ENCODE measurements at places on chromosomes 12 and 14.

DNA sequence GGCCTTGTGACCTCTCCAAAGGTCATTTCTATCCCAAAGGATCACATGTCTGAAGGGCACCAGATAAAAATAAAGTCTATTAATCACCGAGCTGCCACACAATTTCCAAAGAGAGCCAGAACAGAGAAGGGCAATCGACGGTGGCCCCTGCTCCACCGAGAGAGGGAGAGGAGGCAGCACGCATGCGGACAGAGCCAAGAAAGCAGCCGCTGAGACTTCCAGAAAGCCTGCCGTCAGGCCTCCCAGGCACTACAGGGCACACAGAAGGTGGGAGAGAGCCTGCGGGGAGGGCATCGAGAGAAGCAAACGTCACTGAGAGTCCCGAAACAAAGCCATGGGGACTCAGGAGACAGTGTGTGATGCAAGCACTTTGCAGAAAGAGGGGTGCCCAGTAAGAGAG is 182.0 kb downstream of the DPF3 start:
- DNase-seq, result no peak

GRCh38 chr12:34372003-34372402 is 349.7 kb downstream of the ALG10 start:
- DNase-seq, result no peak

DNA sequence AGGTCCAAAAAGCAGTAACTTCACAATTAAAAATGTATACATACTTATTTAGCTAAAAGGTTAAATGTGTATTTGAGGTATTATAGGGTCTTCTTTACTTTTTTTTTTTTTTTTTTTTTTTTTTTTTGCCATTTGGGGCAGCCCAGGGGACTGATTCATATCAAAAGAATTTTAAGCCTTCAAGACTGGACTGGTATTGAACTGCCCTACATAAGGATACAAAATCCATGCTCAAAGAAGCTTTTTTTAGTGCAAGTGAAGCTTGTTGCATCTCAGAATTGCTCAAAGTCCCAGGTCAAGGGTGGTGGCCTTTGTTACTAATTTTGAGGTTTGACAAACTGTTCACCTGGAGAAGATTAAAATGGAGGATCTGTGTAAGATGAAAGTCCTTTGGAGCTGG is 124.0 kb downstream of the APAF1 start:
- no peak for DNase-seq

DNA sequence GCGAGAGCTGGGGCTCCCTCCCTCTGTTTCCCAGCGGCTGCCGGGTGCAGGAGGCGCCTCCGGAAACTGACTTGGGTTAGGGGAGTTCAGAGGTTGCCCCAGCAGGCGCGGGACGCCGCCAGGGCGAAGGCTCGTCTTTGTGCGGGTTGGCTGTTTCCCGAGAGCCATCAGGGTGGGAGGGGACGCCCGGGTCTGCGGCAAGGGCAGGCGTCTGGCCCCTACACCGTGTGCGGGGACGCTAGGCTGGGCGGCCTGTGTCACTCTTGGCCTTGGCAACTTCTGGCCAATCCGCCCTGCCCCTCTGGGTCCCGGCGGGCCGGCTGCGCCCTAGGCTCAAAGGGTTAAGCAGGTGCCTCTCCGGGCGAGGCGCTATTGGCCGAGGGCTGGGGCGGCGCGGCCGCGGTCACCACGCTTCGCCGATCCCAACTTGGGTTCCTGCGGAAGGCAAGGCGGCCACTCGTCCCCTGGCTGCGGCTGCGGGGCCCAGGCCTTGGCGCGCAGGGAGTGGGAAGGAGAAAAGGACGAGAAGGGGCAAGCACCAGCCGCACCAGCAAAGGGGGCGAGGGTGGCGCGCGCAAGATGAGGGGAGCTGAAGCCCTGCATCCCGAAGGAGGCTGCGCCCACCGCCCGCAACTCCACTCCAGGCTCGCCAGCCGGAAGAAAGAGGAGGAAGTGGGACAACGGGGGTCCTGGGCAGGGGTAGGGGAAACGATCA is 5.6 kb upstream of the NPAS3 start:
- peak; percentile 67 for DNase-seq

- no peak for DNase-seq
Measured at GRCh38 chr12:67302162-67302561, 33.0 kb downstream of the CAND1 start.

- no peak for DNase-seq
Measured at GRCh38 chr14:26200687-26201086, 397.1 kb downstream of the NOVA1 start.

DNA sequence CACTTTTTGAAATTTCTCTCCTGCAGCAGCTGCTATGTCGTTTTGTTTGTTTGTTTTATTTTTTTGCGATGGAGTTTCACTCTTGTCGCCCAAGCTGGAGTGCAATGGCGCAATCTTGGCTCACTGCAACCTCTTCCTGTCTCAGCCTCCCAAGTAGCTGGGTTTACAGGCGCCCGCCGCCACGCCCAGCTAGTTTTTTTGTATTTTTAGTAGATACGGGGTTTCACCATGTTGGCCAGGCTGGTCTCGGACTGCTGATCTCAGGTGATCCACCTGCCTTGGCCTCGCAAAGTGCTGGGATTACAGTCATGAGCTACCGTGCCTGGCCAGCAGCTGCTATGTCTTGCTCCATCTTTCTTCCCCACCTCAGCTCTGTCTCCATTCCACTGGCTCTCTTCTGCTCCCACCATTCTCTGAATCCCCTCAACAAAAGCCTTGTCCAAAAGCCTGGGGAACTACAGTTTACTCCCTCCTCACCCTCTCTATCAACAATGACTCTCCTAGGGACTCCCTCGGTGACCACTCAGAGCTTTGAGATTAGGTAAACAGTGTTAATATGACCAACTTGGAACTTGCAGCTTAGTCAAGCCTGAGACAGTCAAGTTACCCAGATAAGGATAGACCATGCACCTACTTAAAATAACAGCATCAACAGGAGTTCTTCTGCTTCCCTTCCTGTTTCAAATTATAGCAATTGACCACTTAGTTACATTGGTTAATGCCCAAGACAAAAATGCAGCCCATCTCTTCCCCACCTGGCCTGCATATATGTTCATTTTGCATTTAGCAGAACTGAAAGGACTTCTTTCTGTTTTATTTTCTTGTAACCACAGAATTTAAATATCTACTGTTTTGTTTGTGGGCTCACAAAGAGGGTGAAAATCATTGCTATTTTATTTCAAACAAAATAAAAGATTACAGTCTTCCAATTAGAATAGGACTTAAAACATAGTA is 189.0 kb upstream of the AMIGO2 start:
- DNase-seq, result no peak

GRCh38 chr12:100138048-100138802 is 4.4 kb downstream of the BLTP3B start:
- DNase-seq, result no peak

DNA sequence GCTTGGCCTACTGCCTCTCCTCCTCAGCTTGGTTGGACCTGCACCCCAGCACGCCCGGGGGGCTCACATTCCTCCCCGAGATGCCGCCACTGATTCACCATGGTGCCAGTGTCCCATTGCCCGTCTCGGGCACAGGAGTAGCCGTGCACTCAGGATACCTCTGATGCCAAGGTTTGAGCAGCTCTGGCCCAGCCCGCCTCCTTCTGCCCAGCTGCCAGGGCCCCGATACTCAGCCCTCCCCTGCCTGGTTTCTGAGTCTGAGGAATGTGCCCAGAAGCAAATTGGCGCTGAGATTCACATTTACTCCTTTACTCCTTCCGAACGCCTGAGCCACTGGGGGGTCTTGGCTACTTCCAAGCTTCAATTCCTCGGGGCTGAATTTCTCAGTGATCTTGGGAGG is 63.5 kb downstream of the NINJ2 start:
- peak; percentile 60 for DNase-seq

DNA sequence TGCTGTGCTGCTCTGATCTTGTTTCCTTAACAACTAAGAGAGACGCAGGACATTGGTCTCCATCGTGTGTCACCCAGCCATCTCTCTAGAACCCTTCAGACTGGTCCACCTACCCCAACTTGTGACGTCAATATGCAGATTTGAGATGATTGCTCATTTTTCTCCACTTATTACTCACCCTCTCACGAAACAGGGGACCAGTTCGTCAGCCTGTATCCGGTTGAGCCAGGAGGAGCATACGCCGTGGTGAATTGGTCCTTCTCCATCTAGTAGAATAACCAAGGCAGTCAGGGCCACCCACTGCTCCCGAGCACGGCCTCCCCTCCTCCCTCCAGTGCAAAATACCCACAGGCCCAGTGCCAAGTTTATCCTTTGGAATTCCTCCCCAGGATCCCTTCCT is 36.2 kb upstream of the FBXO21 start:
- DNase-seq, result no peak

DNA sequence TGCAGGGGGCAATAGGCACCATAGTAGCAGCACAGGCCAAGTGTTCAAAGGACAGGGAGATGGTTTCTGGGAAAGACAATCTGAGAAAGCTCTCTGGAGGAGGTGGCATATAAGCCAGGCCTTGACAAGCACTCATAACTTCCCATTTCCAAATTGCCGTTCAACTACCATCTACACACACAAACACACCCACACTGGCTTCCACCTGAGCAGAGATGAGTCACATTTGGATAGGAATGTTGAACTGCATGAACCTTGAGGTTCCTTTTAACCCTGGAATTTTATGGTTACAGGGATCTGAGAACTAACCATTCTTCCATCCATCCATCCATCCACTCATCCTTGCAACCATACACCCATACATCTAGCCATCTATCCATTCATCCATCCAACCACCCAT is 86.6 kb downstream of the KSR2 start:
- DNase-seq, result no peak

GRCh38 chr14:95645389-95645996 is 40.7 kb upstream of the TCL1B start:
- no peak for DNase-seq

- DNase-seq, result no peak
Measured at GRCh38 chr12:45914090-45914489, 76.3 kb downstream of the SCAF11 start.

GRCh38 chr12:107541001-107541705 is 144.4 kb upstream of the PWP1 start:
- no peak for DNase-seq

GRCh38 chr12:73361864-73362230 is 1089.7 kb downstream of the TRHDE start:
- DNase-seq, result no peak

DNA sequence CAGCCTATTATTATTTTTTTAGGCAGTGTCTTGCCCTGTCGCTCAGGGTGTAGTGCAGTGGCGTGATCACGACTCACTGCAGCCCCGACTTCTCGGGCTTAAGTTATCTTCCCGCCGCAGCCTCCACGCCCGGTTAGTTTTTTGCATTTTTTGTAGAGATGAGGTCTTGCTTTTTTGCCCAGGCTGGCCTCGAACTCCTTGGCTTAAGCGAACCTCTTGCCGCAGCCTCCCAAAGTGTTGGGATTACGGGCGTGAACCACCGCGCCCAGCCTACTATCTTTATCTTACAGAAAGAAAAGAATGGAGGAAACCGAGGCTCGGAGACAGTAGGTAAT is 507 bp upstream of the PTPN11 start:
- no peak for DNase-seq

DNA sequence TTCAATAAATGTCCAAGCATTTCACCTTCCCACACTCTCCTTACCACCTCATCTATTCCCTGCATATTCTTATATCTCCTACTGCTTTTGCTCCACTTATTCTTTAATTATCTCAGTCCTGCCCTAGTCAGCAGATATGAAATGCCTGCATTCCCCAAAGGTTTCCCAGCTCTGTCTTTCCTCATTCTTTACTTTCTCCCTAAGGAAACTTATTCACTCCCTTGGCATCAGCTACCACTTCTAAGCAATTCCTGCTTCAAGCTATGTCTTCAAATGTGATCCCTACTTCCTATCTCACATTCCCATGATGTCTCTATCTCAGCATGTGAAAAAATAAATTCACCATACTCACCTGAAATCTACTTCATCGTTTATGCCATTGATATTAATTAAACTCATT is 111.8 kb downstream of the CAPZA3 start:
- DNase-seq, result no peak

GRCh38 chr14:100777366-100777817 is 48.5 kb upstream of the MEG3 start:
- no peak for DNase-seq

DNA sequence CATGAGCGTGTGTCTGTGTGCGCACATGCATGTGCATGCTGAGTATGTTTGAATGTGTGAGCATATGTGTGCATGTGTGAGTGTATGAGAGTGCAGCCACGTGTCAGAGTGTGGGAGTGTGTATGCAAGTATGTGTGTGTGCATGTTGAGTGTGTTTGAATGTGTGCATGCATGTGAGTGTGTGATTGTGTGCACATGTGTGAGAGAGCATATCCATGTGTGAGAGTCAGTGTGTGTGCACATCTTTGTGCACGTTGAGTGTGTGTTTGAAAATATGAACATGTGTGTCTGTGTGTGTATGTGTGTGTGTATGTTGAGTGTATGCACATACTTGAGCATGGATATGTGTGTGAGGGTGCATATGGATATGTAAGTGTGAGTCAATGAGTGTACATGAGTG is 730.8 kb downstream of the VRK1 start:
- no peak for DNase-seq

DNA sequence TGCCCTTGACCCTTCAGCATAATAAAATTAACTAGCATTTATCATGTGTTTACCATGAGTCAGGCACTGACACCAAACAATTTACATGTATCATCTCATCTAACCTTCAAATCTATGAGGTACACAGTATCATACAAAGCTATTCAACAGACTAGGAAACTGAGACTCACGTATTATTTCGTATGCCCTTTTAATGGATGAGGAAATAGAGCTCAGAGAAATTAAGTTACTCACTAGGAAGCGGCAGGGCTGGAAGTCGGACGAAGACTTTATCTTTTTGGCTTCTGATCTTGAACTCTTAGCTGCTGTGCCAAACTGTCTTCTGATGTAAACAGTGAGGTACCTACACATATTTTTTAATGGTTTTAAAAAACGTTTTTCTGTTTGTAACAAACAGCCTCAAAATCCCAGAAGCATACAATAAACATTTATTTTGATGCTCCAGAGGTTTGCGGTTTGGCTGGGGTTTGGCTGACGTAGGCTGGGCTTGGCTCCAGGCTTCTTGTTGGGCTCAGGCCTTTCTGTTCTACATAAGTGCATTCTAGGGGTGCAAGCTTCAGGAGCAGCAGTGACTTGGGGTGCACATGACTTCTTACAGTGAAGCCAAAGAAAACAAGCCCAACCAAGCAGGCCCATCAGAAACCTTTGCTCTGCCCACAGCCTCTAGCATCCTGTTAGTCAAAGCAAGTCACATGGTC is 184.7 kb downstream of the TBX5 start:
- no peak for DNase-seq

GRCh38 chr12:64780531-64781279 is 21.5 kb upstream of the GNS start:
- no peak for DNase-seq

DNA sequence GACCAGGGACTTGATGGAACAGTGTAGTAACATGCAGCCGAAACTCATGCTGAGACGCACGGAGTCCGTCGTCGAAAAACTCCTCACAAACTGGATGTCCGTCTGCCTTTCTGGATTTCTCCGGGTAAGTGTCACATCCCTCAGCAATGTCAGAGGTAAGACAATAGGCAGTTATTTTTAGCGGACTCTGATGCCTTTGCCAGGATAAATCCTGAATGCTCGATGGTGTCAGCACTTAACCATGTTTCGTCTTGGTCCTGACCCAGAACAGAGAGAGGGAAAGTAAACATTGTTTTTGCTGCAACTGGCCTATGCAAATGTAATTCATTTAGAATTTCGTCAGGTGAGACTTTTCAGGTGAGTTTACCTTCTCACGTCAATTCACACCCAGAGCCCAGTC is 112.3 kb downstream of the PLXNC1 start:
- DNase-seq, result no peak
